ENCODE measurements at places on chromosomes 6 and 20.

DNA sequence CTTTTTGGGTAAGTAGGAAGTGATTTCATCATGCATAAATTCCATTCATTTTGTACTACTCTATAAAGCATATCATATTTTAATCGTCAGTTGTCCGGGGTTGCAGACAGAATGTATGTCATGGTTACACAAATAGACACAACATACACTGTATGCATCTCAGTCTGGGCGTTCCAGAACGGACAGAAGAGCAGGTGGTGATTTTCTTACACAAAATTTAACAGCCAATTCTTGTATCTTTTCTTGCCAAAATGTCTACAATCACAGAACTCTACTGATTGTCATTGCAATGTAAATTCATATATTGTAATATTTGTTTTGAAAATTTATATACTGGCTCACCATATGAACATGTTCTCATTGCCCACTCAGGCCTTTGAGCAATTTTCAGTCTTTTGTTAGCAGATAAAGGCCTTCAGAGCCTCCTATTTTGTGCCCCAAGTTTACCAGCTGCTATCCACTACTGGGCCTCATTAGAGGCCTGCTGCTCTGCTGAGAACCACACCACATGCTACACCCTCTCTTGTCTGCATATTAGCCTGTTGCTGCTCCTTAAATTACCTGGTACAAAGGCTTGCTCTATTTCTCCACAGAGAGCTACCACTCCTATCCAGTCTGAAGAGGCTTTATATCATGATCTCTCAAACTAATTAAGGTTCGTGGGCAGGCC, 61.5 kb downstream of the PRDM13 start:
- no peak for DNase-seq

DNA sequence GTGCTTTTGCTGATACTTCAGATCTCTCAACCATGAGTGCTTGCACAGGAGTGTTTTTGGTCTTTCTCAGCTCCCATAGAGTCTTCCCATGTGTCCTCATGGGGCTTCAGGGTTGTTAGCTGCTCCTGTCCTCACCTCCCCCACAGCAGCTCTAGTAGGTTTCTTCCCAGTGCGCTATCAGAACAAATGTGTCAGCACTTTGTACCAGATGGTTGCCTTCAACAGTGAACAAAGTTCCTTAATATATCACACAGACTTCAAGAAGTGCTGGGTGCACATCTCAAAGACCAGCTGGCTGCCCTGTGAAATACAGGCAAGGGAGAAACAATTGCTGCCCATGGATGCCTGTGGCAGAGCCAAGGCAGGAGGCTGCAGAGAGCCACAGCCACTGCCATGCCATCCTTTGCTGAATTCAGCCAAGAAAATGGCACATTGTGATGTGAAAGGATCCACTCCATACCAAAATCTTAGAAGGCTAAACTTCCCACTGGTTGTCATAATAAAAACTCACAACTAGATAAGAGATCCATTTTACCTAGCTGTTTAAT, 471.3 kb downstream of the C6orf118 start:
- no peak for DNase-seq

DNA sequence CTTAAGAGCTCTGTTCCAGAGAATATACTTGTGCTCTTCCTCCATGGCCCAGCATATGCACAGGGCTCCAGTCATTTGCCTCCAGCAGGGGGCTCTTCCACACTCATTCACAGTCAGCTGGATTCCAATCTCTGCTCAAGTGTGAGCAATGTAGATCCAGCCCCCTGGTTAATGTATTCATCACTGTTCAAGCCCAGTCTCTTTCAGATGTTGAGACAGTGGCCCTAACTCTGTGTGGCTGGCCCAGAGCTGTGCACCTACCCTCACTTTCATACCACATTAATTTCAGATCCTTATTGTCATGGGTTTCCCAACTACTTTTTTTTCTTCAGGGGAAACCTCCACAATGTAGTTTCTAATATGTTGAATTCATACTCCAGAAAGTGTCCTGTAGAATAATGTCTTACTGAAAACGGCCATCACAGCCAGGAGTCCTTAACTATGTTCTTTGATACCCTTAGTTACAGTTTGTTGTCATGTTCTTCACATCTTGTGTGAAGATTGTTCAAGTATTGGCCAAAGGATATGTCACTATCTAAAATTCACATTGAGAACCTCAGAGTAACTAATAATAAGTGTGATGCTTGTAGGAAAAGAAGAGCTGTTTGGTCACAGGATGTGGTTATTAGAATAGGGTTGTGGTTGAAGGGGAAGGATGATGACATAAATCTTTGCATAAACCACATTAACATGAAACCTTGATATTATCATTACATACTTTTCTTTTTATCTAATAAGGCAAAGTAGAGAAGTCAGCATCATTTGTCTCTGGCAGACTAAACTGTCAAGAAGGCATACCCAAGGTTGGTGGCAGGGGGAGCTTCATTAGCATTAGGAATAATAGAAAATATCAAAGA, 14.4 kb upstream of the HLA-DQA1 start:
- no peak for DNase-seq

DNA sequence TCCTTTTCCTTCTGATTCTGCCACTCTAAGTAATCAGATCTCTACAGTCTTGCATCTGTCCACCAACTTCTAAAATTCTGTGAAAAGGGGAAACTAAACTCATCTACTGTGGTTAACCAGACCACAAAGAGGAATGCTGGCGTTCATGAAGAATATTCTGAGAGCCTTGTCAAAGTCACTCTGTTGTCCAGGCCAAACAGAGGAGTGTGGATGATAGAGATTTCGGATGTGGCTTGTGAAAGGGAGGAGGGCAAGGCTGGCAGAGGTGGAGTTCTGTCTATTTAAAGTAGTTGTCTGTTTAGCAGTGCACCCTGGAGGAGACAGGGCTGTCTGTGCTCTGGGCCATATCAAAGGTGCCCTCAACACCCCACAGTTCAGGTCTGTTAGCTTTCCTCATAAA, 33.9 kb downstream of the CCN2 start:
- no peak for DNase-seq

DNA sequence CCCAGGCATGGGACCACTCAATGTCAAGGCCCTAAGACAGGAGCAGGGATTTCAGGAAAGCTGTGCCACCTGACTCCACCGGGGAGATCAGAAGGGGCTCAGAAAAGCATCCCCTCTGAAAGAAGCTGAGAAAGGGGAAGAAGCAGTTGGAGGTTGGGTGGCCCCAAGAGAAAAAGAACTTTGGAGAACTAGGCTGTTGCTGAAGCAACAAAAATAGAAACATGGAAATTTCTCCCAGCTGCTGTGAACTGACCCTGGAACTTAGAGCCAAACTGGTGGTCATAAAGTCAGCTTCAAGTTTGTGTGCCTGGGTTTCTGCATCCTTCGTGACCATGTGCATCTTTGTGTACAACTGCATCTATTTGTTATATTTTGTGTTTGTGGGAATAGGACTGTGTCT, 534.5 kb downstream of the MAFB start:
- DNase-seq, result no peak

- no peak for DNase-seq
These were observed 122.2 kb downstream of the KIF13A start for GRCh38 chr6:17865243-17865642.

DNA sequence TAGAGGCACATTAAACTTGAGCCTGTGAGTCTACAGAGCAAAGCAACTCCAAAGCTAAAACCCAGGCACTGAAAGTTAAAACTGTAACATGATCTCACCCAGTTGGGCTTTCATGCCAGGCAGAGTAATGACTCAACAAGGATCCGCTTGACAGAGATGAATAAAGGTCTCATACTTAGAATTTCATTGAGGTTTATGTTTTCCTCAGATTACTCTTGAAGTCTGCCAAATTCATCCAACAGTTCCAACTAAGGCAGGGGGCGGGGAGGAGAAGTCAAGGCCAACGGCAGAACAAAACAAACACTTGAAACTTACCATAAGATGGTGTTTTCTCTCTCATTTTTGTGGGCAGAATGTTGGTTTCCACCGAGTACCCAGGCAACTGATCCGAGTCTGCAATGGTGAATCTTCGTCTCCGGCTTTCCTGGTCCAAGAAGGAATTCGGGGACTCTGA, 54.0 kb upstream of the IPCEF1 start:
- DNase-seq, result no peak
